ENCODE measurements at places on chromosomes 13 and 19.

GRCh38 chr19:15365264-15365663 lies 14.3 kb downstream of the AKAP8 start:
- DNase-seq = no peak

DNA sequence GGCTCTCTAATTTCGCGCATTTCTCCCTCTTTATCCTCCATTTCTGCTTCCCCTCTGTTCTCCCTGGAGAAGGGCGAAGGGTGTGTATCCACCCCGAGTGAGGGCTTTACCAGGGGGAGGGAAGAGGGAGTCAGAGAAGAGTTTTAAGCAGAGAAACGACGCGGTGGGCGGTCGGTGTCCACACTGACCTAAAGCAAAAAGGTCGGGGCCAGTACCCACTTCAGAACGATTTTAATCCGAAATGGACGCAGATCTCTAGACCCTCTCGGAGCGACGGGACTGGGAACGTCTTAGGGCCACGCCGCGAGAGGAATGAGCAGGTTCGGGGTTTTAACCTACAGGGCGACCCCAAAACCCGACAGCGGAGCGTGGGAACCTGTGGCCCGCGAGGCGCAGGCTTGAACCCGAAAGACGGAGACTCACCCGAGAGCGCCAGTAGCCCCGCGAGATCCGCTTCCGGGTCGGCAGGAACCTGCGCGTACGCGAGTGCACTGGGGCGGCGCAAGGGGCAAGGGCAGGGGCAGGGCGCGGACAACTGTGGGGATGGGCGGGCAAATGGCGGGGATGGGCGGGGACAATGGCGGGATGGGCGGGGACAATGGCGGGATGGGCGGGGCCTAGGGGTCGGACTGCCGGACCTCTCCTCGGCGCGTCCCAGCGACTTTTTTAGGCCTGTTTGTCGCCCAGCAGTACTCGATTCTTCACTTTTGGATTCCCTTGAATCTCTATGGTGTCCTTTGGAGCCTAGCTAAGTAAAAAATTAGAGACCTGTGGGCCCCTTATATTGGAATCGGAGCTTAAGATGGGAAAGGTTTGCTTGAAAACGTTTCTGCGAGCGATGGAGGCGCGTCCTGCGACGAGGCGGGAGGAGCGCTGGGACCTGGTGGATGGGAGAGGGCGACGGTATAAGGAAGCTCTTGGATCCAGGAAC lies at the start of gene ZNF677:
ZNF677 (minus strand) TSS at position 463 of the 931 bp plus-strand sequence. CDS start 3,323 bp downstream, outside the sequence.
- DNase-seq = peak; percentile 92

DNA sequence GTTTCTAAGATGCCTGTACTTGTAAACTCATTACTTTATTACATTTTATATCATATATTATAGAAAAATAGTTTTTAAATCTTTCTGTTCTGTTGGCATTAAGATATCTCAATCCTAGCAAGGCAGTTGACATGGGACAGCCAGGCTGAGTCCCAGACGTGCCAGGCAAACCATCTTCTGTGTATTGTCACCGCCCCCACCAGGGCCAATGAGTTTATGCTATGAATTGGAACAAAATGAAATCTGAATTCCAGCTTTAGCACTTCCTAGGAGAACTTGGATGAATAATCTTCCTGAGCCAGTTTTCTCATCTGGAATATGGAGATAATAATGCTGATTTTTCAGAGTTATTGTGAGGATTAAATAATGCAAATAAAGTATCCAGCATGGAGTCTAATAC lies 79.9 kb upstream of the GSX1 start:
- DNase-seq = no peak

DNA sequence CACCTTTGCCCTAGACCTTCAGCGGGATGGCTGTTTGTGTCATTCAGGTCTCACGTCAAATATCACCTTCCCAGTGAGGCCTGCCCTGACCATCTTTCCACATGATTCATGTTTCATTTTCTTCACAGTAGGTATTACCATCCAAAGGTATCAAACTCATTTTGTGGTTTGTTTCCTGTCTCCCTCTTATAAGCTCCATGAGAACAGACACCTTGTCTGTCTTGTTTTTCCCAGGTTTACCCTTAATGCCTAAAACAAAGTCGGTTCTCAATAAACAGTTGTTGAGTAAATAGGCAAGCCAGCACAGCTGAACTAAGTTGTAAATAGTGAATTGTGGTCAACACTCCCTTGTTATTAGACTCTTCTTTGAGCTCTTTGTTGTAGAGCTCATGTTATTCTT lies 122.6 kb upstream of the GJB6 start:
- no peak for DNase-seq

DNA sequence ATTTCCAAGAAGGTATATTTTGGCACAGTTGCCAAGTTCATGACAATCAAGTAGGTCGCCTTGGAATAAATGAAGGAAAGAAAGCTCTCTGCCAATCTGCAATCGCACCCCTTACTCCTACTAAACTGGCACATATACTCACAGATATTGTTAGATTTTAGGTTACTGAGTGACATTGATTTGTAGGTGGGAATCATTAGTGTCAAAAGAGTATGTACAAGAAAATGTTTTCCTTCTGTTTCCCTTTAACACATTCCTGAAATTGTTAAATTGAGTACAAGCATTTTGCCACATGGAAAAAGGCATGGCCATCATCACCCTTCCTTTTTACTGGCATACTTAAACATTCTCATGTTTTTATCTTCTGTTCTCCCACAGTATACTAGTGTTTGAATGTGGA lies 2868.3 kb upstream of the PCDH20 start:
- DNase-seq = no peak

DNA sequence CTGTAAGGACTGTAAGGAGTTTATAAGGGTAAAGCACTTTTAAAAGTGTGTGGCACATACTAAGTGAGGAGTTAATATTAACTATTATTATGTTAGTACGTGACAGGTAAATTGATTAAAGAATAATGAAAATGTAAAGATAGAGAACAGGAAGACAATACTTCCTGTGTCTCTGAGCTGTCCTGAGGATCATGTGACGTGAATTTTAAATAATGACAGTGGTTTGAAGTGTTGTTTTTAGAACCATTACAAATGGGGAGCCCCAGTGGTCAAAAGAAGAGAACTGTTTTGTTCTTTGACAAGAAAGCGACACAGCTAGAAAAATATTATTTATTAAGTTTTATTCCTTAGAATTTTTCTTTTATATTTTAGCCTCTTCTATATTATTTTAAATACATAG lies 241.2 kb upstream of the STARD13 start:
- DNase-seq = no peak

- DNase-seq = peak; percentile 92
Observed at GRCh38 chr19:47315125-47315821, 5.6 kb downstream of the C5AR1 start.

DNA sequence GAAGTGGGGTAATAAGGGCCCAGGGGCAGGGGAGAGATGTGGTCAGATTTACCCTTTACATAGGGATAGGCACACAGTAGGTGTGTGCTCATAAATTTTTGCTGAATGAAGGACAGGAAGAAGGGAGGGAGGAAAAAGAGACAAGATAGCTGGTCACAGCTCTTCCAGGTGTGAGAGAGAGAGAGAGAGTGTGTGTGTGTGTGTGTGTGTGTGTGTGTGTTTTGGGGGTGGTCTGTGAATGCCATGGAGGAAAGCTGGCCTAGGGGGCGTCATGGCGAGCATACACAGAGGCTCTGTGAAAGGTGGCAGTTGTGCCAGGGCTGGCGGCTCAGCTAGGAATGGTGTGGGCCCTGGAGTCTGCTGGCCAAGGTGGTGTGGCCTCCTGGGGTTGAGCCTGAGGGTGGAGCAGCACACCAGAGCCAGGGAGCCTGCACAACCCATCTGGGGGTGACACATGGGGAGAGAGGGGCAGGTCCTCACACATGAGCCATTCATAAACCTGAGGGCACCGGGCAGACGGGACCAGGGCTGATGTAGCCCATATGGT lies 6.0 kb upstream of the PRX start:
- DNase-seq = no peak

DNA sequence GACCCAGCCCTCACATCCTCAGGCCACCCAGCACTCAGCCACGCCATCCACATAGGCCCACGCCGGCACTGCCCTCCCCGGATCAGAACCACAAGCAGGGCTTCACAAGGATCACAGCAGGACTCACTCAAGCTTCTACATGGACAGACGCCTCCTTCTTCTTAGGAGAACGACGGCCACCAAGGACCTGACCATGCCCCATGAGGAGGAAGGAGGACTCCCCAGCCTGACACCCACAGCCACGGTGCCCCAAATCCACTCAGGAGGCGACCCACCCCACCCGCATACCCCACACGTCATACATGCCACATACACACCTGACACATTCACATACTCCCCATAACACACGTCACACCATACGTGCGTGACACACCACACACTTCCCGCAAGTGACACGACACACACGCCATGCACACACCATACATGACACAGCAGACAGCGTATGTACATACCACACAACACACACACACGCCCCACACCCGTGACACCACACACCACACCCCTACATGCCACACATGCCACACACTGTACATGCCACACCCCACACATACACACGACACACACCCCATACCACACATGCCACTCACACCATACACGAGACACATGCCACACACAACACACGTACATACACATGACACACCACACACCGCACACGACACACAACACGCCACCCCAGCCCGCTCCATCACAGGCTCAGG lies 50.4 kb downstream of the MLLT1 start:
- DNase-seq = no peak

GRCh38 chr13:113979791-113980471 lies 6.1 kb upstream of the C13orf46 start:
- no peak for DNase-seq

- peak; percentile 97 for DNase-seq
Observed at GRCh38 chr19:51688671-51689571, 4.2 kb upstream of the SPACA6 start.

GRCh38 chr19:58001895-58002369 lies 688 bp downstream of the ZNF606 start:
- peak; percentile 54 for DNase-seq

GRCh38 chr19:18203408-18203862 lies 407 bp downstream of the RAB3A start:
- no peak for DNase-seq

DNA sequence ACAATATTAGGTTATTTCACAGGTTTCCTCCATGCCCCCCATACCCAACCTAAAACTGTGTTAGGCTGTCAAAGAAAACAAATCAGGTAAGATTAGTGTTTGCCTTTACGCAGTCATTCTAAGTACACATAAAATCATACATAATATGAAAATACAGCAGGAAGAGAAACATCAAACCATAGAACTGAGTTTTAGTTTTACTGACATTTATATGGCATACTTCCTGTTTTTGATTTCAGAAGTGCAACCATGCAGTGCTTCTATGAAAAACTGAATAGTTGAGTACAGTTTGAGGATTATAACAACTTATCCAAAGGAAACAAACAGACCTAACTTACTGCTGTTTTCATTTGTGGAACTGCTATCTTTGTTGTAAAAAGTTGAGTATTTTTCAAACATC lies 91.3 kb downstream of the KCNRG start:
- no peak for DNase-seq

DNA sequence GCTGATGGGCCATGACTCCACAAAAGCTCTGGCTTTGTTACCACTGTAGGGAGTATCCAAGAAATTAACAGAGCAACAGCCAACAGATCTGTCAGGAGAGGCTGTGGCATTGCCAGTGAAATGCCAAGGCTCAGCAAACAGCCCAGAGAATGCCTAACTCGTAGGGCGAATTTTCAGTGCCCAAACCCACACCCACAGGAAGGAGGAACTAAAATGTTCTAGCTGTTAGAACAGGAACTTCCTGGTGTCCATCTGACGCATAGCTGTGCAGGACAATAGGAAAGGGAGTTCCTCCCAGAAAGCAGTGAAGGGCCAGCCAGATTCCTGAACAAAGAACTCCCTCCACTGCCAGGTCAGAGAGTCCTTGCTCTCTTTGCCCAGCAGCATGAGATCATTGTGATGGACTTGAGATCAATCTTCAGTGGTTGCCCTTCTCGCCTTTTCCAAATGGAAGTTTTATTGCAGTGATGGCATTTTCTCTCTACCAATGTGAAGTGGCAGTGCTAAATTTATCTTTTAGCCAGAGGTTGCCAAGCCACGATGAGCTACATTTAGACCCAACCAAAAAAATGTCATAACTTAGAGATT lies 224.2 kb upstream of the STARD13 start:
- peak; percentile 22 for DNase-seq

- DNase-seq = peak; percentile 93
Observed at GRCh38 chr19:1942078-1942933, 1.3 kb downstream of the CSNK1G2 start.

GRCh38 chr13:40706439-40706838 lies 40.0 kb upstream of the FOXO1 start:
- no peak for DNase-seq

DNA sequence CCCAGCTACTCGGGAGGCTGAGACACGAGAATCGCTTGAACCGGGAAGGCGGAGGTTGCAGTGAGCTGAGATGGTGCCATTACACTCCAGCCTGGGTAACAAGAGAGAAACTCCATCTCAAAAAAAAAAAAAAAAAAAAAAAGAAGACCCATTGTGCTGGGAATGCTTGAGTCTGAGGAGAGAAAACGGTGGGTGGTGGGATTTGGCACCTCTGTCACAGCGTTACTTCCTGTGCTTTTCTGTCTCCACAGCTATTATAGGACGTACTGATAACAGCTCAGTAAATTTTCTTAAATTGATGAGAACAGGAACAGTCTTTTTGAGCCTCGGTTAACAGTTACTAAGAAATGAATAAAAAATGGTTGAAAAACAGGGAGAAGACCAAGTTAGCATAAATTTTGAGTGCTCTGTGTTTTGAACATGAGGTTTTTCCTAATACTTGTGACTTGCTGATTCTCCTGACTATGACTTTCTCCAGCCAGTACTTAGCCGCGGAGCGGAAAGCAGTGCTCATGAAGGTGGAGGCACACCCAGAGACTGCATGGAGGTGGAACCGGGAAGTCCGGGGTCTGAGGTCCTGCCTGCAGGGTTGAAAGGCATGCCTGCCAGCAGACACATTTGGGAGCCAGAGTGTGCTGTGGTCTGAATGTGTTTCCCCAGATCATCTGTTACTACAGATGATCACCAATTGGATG lies 55.3 kb upstream of the TEX29 start:
- peak; percentile 85 for DNase-seq

DNA sequence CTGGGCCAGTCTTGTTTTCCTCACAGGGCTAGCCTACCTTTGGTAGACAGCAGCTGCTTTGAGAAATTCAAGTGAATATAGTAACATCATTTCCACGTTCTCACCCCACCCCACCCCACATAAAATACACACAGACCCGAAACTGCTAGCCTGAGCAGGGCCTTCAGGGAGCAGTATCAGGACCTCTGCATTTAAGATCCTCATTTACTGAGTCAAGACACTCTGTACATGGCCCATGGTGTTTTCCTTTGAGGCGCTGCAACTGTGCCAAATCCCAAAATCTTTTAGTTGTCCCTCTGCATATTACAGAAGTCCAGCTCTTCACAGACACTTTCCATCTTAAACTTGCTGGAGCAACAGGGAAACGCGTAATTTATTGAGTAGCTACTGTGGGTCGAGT lies 43.0 kb downstream of the ESD start:
- DNase-seq = no peak

- no peak for DNase-seq
Observed at GRCh38 chr19:12899891-12900518, 9.0 kb downstream of the GCDH start.
